Neuronal stem cell (in vitro differentiated cells): ENCODE measurements at places on chromosomes 2 and 18.

DNA sequence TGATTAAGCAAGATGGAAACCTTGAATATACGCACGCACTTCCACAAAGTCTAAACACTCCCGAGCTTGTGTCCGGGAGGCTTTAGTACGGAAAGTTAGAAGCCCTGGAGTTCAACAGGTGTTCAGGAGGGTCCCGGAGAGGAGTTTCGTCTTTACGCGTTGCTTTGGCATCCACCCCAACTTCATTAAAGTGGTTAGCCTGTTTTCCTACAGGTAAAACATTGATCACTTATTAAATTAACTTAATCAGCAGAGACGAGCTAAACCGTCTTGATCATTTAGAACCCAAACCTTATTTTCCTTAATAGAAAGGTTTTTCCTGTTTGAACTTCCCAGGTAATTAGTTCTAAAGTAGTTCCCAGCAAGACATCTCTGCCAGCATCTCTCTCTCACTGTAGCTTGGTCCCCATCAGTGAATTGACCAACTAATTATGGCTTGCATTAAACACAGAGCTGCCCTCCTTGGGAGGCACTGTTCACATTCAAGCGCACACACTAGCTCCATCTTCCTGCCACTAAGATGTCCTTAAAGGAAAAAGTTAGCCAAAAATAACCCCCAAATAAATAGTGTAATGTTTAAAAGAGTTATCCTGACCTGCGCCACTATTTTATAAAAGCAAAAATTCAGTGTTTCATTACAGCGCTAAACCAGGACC, 1.4 kb downstream of the NPAS2 start:
- no peaks in the 10 kb centered on the region for H3K36me3 ChIP-seq
- H3K27me3 ChIP-seq, result peaks cover 14% of the 10 kb centered on the region
- DNase-seq, result no peak
- no peak overlapping the region for H3K27ac ChIP-seq
- H3K4me1 ChIP-seq, result peaks cover 5% of the 10 kb centered on the region
- no peak overlapping the region for H3K4me3 ChIP-seq

DNA sequence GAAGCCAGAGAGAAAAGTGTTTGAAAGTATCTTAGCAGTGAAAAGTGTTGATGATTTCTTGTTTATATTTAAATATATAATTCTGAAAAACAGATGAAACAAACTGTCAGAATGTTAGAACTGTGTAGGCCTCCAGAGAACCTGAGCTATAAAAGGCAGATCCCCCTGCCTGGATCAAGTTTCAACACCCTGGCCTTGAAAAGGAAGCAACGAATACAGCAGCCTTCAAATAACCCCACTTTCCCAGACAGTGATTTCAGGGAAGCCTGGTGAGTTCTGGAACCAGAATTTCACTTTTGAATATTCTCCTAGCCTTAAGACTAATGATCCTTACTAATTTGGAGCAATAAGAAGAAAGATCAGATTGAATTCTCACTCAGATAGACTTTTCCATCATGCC, 13.3 kb upstream of the TRIM43 start:
- H3K36me3 ChIP-seq, result no peaks in the 10 kb centered on the region
- DNase-seq, result no peak
- no peak overlapping the region for H3K4me3 ChIP-seq

DNA sequence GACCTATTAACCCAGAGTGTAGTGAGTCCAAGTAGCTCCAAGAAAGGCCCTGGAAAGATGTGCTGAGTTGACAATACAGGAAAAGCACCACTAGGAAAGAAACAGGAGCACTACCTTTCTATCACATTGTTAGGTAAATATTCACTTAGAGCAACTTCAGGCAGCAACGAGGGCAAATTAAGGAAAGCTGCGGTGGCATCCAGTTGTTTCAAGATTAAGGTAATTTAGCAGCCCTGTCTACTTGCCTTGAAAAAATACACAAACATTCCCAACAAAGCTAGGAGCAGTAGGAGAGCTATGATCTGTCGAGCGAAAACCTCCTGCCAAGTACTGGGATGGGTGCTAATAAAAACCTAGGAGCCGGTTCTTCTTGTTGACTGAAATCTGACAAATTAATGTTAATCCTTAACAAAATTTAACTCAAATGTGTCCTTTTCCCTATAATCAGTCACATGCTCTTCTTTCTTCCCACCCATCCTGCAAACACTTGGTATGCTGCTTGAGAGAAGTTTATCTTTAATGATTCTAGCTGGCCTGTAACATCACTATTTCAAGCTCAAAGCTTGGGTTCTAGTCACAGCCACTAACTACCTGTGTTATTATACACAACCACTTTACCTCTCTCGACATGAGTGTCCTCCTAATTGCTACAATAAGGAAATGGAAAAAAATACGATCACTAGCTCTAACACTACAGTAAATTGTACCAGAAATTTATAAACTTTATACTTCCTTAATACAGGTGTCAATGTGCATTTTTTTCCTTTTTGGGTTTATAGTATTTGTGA, 2.0 kb downstream of the ACAA2 start:
- no peak overlapping the region for H3K27ac ChIP-seq
- no peaks in the 10 kb centered on the region for H3K36me3 ChIP-seq
- no peak overlapping the region for H3K4me3 ChIP-seq
- DNase-seq, result no peak
- peaks cover 9% of the 10 kb centered on the region for H3K4me1 ChIP-seq
- no peaks in the 10 kb centered on the region for H3K27me3 ChIP-seq

GRCh38 chr2:210966330-210966729, 409.9 kb downstream of the CPS1 start:
- DNase-seq, result no peak
- no peak overlapping the region for H3K27ac ChIP-seq
- no peaks in the 10 kb centered on the region for H3K4me1 ChIP-seq
- H3K27me3 ChIP-seq, result no peaks in the 10 kb centered on the region
- no peak overlapping the region for H3K4me3 ChIP-seq
- no peaks in the 10 kb centered on the region for H3K36me3 ChIP-seq

DNA sequence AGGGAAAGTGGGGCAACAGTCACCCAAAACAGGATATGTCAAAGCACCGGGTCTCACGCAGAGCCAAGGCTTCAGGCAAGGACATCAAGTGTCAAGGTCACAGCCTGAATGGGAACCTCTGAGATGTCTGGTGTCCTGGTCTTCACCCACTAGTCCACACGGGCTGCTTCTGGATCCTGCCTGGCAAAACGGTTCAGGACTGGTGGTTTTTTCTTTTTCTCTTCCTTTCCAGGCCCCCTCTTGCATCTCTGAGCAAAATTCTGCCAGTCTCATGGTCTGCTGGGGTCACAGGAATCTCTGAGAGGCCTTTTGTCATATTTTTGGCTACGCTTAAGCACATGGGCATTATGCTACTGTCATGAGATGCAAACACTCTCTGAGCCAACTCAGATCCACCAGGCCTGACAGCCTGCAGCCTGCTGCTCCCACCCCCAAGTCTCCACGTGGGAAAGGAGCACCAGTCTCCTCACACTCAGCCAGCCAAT, 518.2 kb upstream of the ZEB2 start:
- H3K4me1 ChIP-seq, result no peaks in the 10 kb centered on the region
- H3K4me3 ChIP-seq, result no peak overlapping the region
- H3K36me3 ChIP-seq, result no peaks in the 10 kb centered on the region
- H3K27ac ChIP-seq, result no peak overlapping the region
- no peaks in the 10 kb centered on the region for H3K27me3 ChIP-seq
